ELR (cell line): ENCODE measurements at places on chromosomes 11 and 22.
A peak's percentile ranks its signal among the peaks of the same experiment; 100 is the strongest.

DNA sequence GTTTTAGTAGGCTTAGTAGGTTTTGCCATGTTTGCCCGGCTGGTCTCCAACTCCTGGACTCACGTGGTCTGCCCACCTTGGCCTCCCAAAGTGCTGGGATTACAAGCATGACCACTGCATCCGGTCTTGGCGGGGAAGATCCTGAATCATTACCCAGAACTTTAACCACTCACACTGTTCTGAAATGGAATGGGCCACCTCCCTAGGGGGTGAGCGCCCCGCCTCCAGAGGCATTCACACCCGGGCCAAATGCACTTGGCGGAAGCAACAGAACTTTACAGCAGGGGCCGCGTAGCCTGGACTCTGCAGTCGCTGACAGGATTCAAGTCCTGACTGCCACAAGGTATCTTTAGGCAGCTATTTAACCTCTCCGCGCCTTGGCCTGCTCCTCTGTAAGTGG, 5.4 kb downstream of the CCDC86 start:
- no peak for DNase-seq

DNA sequence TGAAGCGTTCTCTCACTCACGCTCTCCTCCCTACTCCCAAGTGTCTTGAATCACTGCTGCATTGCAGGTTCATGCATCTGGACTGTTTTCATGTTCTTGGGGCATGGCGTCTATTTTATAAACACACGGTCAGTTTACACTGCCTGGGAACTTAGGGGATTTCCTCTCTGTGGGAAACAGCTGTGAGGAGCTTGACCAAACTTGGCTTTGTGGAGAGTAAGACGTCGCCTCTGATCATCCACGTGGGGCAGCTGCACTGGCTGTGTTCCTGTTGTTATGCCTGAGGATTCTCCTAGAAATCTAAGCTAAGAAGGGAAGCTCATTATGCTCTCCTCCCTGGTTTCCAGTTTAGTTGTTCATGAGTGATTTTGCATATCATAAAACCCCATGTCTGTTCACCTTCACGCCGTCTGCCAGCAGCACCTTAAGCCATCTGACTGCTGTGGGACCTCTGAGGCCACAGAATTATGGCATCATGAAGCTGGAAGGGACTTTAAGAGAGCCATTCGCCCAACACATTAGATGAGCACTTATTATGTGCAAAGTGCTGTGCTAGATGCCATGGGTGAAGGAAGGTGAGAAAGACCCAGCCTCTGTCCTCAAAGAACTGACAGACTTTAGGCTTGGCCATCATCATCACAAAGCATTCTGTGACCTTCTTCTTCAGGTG, 38.8 kb upstream of the POU2AF1 start:
- DNase-seq, result peak; percentile 19

DNA sequence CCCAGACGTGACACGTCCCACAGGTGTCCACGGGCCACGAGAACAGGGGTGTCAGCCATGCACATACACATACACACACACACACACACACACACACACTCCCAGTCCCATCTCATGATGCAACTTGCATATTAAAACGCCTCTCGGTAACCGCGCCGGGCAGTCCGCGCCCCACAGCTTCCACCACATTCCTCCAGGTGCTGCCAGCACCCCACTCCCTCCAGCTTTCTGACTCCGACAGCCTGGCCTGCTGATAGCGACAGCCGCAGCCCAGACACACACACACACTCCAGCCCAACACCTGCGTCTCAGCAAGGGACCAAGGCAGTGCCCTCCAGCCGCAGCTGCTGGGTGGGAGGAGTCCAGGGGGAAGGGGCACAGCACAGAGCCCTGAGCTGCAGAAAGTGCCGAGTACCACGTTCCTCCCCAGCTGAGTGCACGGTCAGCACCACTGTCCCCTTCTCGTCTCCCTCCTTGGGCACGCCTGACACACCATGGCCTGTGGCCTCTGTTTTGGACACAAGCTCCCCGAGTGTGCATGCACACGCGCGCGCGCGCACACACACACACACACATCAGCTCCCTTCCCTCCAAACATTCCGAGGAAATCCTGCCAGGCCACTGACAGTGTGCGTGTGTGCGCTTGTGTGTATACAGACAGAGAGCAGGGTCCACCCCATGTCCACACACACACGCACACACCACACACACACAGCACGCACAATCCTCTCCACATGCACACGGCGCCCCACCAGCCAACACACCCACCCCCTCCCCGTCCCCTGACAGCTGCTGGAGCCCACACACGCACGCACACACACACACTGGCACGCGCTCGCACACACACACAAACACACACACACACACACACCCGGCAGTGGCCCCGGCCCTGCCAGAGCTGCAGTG, 1.2 kb downstream of the ELFN2 start:
- DNase-seq, result no peak

DNA sequence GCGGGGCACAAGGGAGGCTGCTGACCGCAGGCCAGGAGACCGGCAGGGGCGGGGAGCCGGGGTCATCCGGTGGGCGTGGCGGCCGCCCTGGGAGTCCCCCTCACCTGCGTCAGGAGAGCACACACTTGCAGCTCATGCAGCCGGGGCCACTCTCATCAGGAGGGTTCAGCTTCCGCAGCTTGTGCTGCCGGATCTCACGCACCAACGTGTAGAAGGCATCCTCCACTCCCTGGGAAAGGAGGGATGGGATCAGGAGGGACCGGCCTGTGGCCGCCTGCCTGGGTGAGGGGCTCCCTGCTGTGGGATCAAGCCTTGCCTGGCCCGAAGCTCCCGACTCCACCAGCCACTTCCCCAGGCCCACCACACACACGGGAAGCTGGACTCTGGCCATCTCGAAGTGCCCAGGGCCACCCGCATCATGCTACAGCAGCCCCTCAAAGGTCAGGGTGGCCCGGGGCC, 2.8 kb downstream of the HRAS start:
- peak; percentile 40 for DNase-seq

DNA sequence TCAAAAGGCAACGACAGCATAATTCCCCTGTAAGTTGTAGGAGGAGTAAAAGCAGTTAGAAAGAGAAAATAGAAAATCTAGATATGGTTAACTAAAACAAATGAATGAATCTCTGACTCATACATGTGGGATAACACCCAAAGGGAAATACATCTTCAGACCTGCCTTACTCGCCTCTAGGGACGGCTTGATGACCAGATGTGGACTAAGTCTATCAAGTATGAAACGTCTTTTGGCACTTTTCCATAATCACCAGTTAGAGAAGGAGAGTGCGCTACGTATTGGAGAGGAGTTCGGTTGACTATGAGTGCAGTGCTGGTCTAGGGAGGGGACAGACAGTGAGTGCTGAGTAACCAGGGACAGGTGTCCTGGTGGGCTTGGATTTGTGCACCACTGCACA, 459.9 kb downstream of the OPCML start:
- DNase-seq, result no peak

- peak; percentile 45 for DNase-seq
Observed at GRCh38 chr11:1640076-1640946, 10.7 kb downstream of the KRTAP5-5 start.

DNA sequence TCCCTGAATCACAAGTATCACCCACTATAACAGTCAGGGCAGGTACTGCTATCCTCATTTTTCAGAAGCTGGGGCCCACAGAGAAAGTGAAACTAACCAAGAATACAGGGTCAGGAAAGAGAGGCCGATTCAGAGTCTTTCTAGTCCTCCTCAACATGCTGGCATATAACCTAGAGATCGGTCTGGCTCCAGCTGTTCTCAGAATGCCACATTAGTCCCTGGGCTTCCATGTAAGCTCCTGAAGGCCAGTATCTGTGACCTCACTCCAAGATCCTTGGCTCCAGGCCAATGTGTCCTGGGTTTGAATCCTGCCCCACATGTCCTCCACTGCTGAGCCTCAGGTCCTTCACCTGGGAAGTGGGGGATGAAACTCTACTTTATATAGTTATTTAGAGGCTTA, 50.4 kb downstream of the TENM4 start:
- no peak for DNase-seq

GRCh38 chr11:43934601-43935423, 7.6 kb upstream of the C11orf96 start:
- DNase-seq, result no peak

GRCh38 chr11:113806406-113806805, 26.8 kb downstream of the CLDN25 start:
- peak; percentile 47 for DNase-seq

DNA sequence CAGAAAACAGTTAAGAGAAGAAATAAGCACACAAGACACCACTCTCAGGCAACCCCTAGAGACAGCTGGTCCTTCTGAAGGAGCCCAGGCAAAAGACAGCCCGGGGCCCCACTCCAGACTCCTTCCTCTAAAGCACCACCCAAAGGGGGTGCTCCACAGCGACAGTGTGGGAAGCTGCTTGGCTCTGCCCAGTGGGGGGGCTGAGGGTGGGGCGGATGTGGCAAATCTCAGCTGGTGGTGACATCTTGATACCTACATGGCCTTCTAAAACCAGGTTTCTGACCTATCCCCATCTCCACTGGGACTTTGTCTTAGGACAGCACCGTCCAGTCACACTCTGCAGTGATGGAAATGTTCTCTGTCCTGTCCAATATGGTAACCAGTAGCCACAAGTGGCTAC, 10.2 kb upstream of the APOA1 start:
- DNase-seq, result no peak

DNA sequence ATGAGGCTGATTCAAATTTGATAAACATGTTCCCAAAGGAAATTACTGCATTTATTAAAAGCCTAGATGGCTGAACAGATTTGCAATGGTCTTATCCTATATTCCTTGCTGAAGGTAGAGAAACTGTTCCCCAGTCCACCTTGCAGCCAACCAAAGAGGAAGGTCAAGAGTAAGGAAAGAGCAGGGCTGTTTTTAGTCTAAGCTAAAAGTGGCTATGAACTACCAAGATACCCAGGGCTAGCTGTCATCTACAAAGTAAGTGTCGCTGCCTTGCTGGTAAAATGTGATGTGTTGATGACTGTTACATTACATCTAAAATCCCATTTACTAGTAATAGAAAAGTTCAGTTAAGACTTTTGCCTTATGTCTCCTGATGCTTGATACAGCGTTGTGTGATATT, 290.1 kb upstream of the MPPED2 start:
- no peak for DNase-seq

GRCh38 chr11:69122630-69123431, 32.9 kb upstream of the SMIM38 start:
- DNase-seq, result peak; percentile 91

DNA sequence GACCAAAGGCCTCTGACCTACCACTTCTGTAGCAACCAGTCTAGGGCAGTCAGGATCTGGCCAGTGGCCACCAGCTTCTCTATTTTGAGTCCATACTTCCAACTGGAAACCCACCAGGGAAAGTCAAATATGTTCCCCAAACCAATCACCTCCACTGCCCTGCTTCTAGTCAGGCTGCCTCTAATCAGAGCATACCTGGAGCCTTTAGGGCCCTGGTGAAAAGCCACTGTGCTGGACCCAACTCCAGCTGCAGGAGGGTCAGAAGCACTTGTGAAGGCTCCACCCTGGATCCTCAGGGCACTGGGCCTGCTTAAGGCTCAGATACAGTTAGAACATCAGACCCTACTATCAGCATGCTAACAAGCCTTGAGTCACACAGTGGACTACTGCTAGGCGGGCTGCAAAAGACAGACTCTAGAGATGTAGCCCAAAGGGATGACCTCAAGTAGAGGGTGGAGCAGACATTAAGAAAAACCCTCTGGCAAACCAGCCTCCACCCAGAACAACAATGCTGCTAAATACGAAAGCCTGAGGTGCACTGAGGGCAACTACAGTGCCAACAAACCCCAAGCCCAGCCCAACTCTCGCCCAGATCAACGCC, 69.2 kb downstream of the DGCR2 start:
- no peak for DNase-seq

GRCh38 chr11:119389611-119390254, 8.2 kb upstream of the USP2 start:
- peak; percentile 41 for DNase-seq

GRCh38 chr11:6771926-6772893, at the start of gene OR2AG2:
Gene OR2AG2 (minus strand): TSS chr11:6771976. CDS start chr11:6768957, 3,019 bp downstream.
- DNase-seq, result no peak

- DNase-seq, result peak; percentile 70
Observed at GRCh38 chr11:68020575-68020974, 9.9 kb upstream of the NDUFS8 start.

- no peak for DNase-seq
Observed at GRCh38 chr11:17939542-17939941, 73.3 kb downstream of the SERGEF start.

GRCh38 chr22:35690001-35690400, 27.7 kb upstream of the APOL5 start:
- no peak for DNase-seq

- peak; percentile 78 for DNase-seq
Observed at GRCh38 chr11:29019960-29020683, 911.9 kb downstream of the METTL15 start.

GRCh38 chr22:25929321-25929878, 187.4 kb downstream of the MYO18B start:
- no peak for DNase-seq

- DNase-seq, result no peak
Observed at GRCh38 chr22:32729412-32729811, 72.1 kb upstream of the TIMP3 start.

GRCh38 chr22:44219101-44219870, 38.6 kb downstream of the PARVG start:
- DNase-seq, result no peak

GRCh38 chr11:14237444-14237961, 121.5 kb downstream of the RRAS2 start:
- DNase-seq, result no peak

- DNase-seq, result no peak
Observed at GRCh38 chr11:81987829-81988472, 745.7 kb downstream of the FAM181B start.

- no peak for DNase-seq
Observed at GRCh38 chr11:66492161-66492865, 12.1 kb downstream of the DPP3 start.

GRCh38 chr11:69859275-69859934, 40.2 kb upstream of the FGF3 start:
- DNase-seq, result no peak

GRCh38 chr11:76778874-76779273, 4.3 kb upstream of the TSKU start:
- DNase-seq, result no peak

GRCh38 chr11:2205981-2206690, 34.5 kb upstream of the TH start:
- no peak for DNase-seq

GRCh38 chr22:40808018-40808841, 10.9 kb downstream of the SLC25A17 start:
- DNase-seq, result no peak

GRCh38 chr22:49468487-49469198, 359.0 kb downstream of the BRD1 start:
- no peak for DNase-seq

GRCh38 chr11:18669711-18670110, 28.9 kb upstream of the TMEM86A start:
- DNase-seq, result no peak

GRCh38 chr22:47171441-47172221, 409.2 kb downstream of the TBC1D22A start:
- DNase-seq, result no peak

GRCh38 chr11:7936615-7937014, 4.9 kb downstream of the OR10A3 start:
- DNase-seq, result no peak
